Naive thymus-derived CD8-positive, alpha-beta T cell (primary cell): ENCODE measurements at places on chromosomes 5 and 9. TPM values are rescaled to one million over a fixed set of nuclear protein-coding genes. Genes with fewer than 3 reads are reported as not detected.

DNA sequence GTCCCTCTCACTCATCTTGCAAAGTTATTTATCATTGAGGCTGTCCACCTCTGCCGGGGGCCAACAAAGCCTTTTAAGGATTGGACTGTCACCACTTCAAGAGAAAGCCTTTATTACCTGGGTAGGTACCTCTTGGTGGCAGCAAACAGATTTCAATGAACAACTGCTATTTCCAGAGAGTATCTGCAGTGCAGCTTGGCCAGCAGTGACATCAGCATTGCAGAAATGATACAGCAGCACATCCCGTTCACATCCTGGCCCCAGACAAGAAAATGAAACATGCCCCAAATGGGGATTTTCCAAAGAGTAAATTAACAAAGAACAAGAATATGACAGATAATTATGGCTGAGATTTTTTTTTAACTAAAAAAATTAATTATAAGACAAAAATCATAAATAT is 2.3 kb upstream of the SPATA6L start:
- no peaks in the 10 kb centered on the region for H3K27me3 ChIP-seq
- peaks cover 58% of the 10 kb centered on the region for H3K4me1 ChIP-seq
- H3K27ac ChIP-seq: peak overlapping the region; percentile 95

DNA sequence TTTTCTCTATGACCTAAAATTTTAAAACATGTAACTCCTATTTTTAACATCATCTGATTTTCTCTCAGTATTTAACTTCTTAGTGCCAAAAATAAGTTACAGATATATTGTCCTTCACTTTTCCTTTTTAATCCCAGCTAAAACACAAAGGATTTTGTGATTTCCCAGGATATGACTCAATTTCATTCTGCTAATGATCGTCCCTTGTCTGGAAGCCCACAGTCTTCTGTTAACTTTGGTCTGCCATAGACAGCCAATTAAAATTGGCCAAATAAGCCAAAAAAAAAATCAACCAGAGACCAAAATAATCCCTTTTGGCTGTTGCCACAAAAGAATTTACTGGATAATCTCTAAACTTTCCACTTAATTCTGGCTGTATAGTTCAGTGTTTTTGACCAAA is 124.5 kb upstream of the FST start:
- DNase-seq: no peak
- no peaks in the 10 kb centered on the region for H3K4me1 ChIP-seq
- H3K27me3 ChIP-seq: peaks cover 15% of the 10 kb centered on the region

DNA sequence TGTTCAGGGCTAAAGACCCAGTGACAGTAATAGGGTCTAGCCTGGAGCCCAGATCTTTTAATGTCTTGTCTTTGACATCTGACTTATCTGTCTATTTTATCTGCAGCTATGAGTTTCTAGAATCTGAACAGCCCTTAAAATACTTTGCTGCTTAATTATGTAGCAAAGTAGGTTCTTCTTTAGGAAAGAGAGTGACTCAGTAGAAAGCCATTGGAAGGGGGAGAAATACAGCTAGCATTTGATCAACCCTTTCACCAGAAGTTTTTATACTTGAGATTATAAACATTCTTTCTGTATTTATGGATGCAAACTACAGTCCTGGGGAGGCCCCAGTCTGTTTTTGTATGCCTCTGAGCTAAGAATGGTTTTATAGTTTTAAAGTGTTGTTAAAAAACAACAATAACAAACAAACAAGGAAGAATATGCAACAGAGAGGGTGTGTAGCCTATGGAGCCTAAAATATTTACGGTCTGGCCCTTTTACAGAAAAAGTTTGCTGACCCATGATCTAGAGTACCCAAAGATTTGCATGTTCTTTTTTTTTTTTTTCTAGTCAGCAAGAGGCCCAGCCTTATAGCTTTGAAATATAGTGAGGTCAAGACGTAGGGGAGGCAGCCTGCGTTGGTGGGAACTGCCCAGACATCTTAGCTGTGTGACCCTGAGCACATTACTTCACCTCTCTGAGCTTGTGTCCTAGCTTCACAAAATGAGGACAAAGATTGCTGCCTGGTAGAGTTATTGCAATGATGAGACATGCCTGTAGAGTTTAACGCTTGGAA is 9.7 kb downstream of the GSN start:
- no peak overlapping the region for H3K27ac ChIP-seq
- no peaks in the 10 kb centered on the region for H3K36me3 ChIP-seq
- no peak for DNase-seq
- no peaks in the 10 kb centered on the region for H3K27me3 ChIP-seq
- H3K4me1 ChIP-seq: peaks cover 5% of the 10 kb centered on the region

DNA sequence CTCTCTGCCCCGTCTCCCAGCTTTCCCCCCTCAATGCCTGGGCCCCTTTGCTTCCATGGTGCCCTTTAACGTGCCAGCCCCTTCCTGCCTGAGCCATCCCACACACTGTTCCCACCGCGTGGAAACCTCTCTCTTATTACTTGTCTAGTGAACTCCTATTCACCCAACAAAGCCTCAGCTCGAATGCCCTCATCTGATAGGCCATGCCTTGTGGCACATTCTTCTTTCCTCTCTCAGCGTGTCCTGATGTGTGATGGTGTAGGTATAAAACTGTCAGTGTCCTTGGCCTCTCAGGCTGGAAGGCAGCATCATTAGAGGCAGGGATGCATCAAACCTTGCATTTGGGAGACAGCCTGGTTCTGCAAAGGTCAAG is 152.3 kb downstream of the OLFM1 start:
- DNase-seq: no peak
- no peaks in the 10 kb centered on the region for H3K36me3 ChIP-seq
- H3K4me1 ChIP-seq: peaks cover 2% of the 10 kb centered on the region

KCNN2 gene
- polyA plus RNA-seq: not detected

- no peaks in the 10 kb centered on the region for H3K27me3 ChIP-seq
- H3K36me3 ChIP-seq: no peaks in the 10 kb centered on the region
- no peak overlapping the region for H3K27ac ChIP-seq
Observed at GRCh38 chr5:53010814-53011213, 21.7 kb downstream of the ITGA2 start.

GRCh38 chr5:55927861-55928655 is 66.7 kb downstream of the IL6ST start:
- no peak overlapping the region for H3K27ac ChIP-seq
- H3K36me3 ChIP-seq: no peaks in the 10 kb centered on the region
- H3K27me3 ChIP-seq: no peaks in the 10 kb centered on the region

ECM2 gene
- polyA plus RNA-seq: not detected

DNA sequence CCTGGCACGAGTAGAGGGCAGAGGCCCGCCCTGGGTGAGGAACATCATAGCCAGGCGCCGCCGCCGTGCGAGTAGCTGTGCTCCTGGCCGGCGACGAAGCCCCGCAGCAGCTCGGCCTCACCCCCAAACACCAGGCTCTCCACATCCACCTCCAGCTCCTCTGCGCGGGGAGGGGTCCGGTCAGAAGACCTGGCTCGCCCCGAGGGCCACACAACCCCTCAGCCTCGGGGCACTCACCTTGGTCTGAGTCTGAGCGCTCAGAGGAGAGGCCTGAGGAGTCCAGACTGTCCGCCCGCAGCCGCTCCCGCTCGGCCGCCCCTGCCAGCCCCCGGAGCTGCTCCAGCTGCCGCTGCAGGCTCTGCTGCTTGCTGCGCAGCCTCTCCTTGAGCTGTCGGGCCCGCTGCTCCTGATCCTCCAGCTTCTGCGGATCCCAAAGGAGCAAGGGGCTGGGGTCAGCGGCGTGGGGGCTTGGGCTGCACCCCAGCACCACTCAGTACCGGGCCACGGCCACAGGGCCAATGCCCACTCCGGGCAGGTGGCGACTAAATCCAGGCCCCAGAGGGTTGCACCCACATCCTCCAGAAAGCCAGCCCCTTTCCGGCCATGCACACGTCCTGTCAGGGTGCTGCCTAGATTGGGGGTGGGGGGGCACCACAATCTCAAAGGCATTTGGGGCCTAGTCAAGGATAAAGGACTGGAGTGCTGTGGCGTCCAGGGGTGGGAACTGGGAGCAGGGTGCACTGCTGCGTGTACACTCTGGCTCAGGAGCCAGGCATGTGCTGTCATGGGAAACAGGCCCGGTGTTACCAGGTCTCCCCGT is 3.9 kb downstream of the MXD3 start:
- H3K27me3 ChIP-seq: no peaks in the 10 kb centered on the region
- H3K36me3 ChIP-seq: no peaks in the 10 kb centered on the region
- peaks cover 57% of the 10 kb centered on the region for H3K4me1 ChIP-seq
- no peak overlapping the region for H3K4me3 ChIP-seq

DNA sequence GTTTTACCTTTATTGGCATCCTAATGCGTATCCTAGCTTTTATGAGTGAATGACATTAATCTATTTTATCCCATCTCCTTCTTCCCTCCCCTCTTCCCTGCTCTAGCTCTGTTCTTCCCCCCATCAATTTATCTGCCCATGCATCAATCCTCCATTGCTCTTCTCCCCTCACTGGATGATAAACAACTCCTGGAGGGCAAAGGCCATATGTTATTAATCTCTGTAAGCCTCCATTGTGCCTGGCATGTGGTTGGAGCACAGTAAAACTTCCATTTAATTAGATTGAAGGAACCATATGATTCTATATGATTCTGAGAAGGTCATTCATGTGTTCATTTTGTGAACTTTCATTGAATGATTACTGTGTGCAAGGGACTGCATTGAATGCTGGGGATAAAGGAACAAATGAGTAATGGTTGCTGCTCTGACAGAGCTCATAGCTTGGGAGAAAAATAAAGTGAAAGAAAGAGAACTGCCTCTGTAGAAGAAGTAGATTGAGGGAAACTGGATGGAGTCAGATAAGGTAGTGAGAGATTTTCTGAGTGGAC is 85.0 kb downstream of the MEGF10 start:
- peaks cover 15% of the 10 kb centered on the region for H3K27me3 ChIP-seq
- H3K27ac ChIP-seq: no peak overlapping the region
- no peaks in the 10 kb centered on the region for H3K4me1 ChIP-seq
- H3K4me3 ChIP-seq: no peak overlapping the region
- no peaks in the 10 kb centered on the region for H3K36me3 ChIP-seq

ZNF366 gene
- not detected for polyA plus RNA-seq

GRCh38 chr9:130078547-130078946 is 24.8 kb downstream of the GPR107 start:
- peaks cover 10% of the 10 kb centered on the region for H3K4me1 ChIP-seq
- DNase-seq: no peak
- H3K4me3 ChIP-seq: no peak overlapping the region
- no peaks in the 10 kb centered on the region for H3K27me3 ChIP-seq

- H3K27ac ChIP-seq: no peak overlapping the region
- no peak overlapping the region for H3K4me3 ChIP-seq
- H3K36me3 ChIP-seq: no peaks in the 10 kb centered on the region
- no peak for DNase-seq
- H3K4me1 ChIP-seq: peaks cover 6% of the 10 kb centered on the region
Observed at GRCh38 chr5:16712620-16713019, 95.8 kb upstream of the RETREG1 start.

GALT gene
- 38.2 TPM for polyA plus RNA-seq

- H3K27me3 ChIP-seq: peaks cover 30% of the 10 kb centered on the region
- H3K4me3 ChIP-seq: no peak overlapping the region
- peaks cover 9% of the 10 kb centered on the region for H3K4me1 ChIP-seq
- no peak overlapping the region for H3K27ac ChIP-seq
- no peaks in the 10 kb centered on the region for H3K36me3 ChIP-seq
- no peak for DNase-seq
Observed at GRCh38 chr5:1654786-1655495, 131.2 kb upstream of the LPCAT1 start.

GRCh38 chr5:38051711-38052511 is 206.4 kb upstream of the EGFLAM start:
- DNase-seq: no peak
- H3K36me3 ChIP-seq: no peaks in the 10 kb centered on the region
- H3K27ac ChIP-seq: no peak overlapping the region
- H3K4me3 ChIP-seq: no peak overlapping the region
- H3K27me3 ChIP-seq: no peaks in the 10 kb centered on the region

DNA sequence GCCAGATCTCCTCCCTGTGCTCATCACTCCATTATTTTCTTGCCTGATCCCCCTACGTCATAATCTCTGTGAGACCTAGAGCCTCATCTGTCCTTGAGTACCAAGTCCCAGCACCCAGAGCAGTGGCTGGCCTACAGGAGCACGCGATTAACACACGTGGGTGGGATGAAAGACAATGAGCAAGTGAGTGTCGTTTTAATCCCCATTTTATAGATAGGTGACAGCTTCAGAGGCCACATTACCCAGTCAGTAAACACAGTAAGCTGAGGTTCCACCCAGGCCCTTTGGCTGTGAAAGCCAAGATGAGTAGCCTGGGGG is 17.3 kb downstream of the TRUB2 start:
- H3K27ac ChIP-seq: peak overlapping the region; percentile 2
- H3K4me3 ChIP-seq: no peak overlapping the region
- H3K36me3 ChIP-seq: peaks cover 23% of the 10 kb centered on the region
- no peak for DNase-seq

- no peak overlapping the region for H3K27ac ChIP-seq
- no peak for DNase-seq
- H3K4me3 ChIP-seq: peak overlapping the region; percentile 81
Observed at GRCh38 chr9:14314929-14315874, 1.3 kb upstream of the NFIB start.

DNA sequence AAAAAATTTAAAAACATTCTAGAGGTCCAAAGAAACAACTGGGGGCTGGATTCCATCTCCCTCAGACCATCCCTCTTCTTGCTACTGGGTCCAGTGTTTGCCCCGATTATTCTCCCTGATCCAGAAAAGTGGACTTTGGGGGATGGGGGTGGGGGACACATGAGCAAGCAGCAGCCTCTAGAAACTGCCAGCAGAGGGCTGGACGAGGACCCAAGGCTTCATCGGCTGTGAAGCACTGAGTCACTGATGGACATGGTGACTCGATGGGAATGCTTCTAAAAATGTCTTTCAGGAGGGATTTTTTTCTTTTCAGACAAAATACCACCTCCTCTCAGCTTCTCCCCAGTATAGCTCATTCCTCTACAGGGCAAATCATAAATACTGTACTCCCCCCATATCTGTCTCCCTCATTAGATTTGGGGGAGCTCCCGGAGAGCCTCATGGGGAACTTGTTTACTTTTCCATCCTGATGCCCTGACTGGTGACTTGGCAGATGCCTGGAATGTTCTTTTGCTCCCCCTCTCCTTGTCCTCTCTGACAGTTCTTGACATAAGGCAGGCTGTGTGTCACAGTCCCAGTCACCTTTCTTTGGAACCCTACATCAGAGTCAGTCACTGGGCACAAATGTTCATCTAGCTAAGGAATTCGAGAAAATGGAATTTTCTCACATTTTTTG is 67.2 kb upstream of the STC2 start:
- H3K36me3 ChIP-seq: peaks cover 4% of the 10 kb centered on the region
- no peaks in the 10 kb centered on the region for H3K4me1 ChIP-seq
- no peak overlapping the region for H3K27ac ChIP-seq
- no peak overlapping the region for H3K4me3 ChIP-seq
- DNase-seq: no peak
- peaks cover 14% of the 10 kb centered on the region for H3K27me3 ChIP-seq
